Activated naive CD4-positive, alpha-beta T cell treated with anti-CD3 and anti-CD28 coated beads, Interleukin-2, amount 50 U/mL, for 72 hours (primary cell): ENCODE measurements at places on chromosomes 5 and 9. TPM values are rescaled to one million over a fixed set of nuclear protein-coding genes. Genes with fewer than 3 reads are reported as not detected.

- DNase-seq, result no peak
Observed at GRCh38 chr5:59466271-59466670, 427.3 kb downstream of the PDE4D start.

The ELAVL2 gene
- total RNA-seq, result not detected

- DNase-seq, result peak; percentile 9
Observed at GRCh38 chr9:84140535-84141101, 160.0 kb downstream of the RMI1 start.

DNA sequence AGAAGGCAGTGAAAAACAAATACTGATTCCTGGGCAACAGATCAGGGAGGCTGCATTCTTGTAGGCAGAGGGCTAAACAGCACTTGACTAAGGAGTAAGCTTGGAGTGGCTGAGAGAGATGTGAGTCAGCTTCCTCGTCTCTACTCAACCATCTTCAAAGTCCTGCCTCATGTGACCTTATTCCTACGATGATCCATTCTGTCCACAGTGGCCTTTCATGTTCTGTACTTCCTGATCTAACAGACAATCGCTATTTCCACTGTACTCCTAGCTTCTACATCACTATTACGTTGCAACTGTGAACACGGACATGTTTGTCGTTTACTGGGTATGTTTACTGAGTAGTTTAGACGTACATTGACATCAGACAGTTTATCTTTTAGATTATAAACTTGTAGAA lies 365.4 kb downstream of the ARL15 start:
- DNase-seq, result no peak
